Globus pallidus (tissue), 1 donor: ENCODE measurements at places on chromosomes 2 and 18.
A peak's percentile ranks its signal among the peaks of the same experiment; 100 is the strongest.

DNA sequence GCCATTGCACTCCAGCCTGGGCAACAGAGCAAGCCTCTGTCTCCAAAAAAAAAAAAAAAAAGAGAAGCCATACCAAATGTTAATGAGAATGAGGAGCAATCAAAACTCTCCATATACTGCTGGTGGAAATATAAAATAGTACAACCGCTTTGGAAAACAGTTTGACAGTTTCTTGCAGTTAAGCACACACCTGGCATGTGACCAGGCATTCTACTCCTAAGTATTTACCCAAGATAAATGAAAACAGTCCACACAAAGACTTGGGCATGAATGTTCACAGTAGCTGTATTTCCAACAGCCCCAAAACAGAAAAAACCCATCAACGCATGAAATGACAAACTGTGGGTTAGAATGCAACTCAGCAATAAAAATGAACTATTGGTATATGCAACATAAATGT, 76.0 kb upstream of the ST8SIA5 start:
- no peak for DNase-seq

GRCh38 chr2:237011206-237011795, 74.4 kb upstream of the COPS8 start:
- no peak for DNase-seq

- DNase-seq: no peak
Measured at GRCh38 chr18:79616651-79617510, 62.7 kb upstream of the CTDP1 start.

- DNase-seq: no peak
Measured at GRCh38 chr2:85735691-85736090, 18.1 kb upstream of the ATOH8 start.

DNA sequence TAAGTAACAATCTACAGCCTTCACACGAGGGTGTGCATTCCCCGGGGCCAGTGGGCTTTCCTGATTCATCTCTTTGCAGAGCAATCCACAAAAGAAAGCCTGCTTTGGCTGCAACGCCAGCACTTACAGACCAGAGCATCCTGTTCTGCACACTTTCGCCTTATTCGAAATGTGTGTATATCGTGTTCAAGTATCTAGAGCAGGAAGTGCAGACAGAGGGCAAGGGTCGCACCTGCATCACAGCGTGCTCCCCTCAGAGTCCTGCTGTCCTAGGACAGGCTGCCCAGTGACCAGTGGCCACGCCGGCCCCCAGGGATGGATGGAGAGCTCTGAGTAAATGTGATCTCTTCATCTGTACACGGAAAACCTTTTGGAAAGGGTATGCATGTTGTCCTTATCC, 264.3 kb downstream of the ZNF516 start:
- DNase-seq: no peak

DNA sequence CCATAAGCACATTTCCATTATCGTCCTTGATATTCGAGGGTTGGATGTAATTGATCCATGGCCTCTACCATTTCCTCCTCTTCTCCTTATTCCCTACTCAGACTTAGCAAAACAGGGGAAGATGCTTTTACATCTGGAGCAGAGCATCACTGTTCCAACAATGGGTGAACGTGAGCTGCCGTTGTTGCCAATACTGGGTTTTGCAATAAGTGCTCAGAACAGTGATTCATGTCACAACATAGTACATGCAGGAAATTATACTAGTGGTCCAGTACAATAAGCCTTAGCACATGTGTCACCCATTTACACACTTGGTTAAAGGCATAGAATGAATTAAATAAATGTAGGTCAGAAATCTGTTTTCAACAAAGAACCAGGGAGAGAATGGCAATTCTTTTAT, 112.4 kb downstream of the DCC start:
- no peak for DNase-seq

- DNase-seq: no peak
Measured at GRCh38 chr18:42364766-42365165, 409.7 kb downstream of the PIK3C3 start.

DNA sequence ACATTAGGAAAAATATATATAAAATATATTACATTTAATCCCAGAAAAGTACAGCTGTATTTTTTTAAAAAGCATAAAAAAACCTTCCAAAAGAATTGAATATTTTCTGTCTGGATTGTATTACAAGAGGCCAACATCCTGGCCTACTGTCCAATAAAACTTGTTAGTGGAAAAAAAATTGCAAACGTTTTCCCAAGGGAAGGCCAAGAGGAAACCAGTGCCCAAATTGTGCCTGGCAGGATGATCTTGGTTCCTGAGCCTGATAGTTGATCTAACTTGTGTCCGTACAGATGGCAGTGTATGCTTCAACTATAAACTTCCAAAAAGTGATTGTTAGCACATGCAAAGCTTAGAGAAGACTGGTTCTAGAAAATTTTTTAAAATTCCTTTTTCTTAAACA, 90.6 kb upstream of the LPIN2 start:
- DNase-seq: no peak

GRCh38 chr2:169828141-169828811, 1.0 kb downstream of the UBR3 start:
- peak; percentile 80 for DNase-seq

GRCh38 chr18:77851802-77852201, 602.2 kb downstream of the GALR1 start:
- DNase-seq: no peak

DNA sequence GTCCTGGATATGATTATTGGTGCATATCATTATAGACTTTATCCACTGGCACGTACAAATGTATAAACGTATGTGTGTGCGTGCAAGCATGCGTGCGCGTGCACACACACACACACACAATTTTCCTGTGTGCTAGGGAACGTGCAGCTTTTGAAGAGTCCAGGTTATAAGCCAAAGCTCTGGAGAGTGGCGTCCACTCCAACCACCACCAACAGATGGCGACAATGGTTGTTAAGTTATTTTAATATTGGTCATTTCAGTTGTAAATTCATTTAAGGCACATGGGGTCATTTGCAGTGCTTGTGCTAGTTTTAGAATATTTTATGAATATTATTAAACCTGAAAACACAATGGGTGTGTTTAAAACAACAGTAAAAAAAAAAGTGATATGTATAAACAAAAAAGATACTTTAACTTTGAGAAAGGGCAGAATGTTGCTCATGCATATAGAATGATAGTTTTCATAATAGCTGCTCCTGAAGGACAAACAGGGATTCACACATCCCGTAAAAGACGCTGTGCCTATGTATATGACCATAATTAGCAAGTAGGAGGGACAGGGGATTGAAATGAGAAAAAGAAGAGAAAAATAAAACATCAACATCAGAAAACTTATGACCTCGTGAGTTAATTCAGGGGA, 124.2 kb upstream of the ITGB6 start:
- no peak for DNase-seq

DNA sequence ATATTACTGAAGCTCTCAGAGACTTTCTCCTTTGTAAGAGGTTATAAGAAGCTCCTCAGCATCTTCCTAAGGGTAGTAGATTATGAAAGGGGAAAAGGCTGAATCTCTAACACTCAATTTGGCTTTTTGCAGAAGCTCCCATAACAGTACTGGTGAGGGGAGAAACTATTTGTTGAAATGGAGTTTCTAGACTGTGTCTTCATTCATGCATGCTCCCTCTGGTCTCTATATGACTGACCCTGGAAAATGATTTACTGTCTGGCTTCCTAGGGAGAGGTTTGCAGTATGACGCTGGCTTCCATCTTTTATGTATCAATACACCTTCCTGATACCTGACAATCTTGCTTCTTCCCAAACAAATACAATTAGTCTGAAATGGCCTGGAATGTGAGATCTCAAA, 63.9 kb downstream of the LDAH start:
- no peak for DNase-seq

DNA sequence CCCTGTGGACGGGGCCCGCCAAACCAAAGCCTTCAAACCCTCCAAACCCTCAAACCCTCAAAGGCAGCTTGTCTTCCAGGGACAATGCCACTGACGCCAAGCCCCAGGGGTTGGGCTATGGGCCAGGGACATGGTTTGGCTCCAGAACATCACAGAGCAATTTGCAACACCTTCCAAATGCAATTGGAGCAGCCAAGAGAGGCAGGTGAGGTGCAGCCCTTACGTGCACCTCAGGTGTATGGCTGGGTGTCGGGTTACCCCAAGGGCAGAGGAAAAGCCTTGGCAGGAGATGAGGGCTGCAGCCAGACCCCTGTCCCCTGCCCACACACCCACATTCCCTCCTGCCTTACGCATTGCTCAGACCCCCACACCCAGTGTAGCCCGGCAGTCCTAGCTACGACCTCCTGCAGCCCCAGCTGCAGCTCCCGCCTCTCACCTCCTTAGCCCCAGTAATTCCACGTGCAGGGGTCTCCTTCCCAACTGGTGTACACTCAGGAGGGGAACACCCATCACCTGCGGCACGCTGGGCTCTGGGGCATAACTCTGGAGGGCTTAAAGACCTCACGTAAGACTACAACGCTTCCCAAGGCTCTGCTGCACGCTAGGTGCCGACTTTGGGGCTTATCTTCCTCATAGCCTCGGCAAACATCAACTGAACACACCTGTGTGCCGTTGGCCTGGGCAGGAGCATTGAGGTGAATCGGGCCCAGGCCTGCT, 88.7 kb downstream of the TFCP2L1 start:
- DNase-seq: no peak

- DNase-seq: no peak
Measured at GRCh38 chr2:210429403-210430137, 47.0 kb downstream of the LANCL1 start.

- no peak for DNase-seq
Measured at GRCh38 chr2:97688062-97688827, 18.7 kb downstream of the C2orf92 start.

DNA sequence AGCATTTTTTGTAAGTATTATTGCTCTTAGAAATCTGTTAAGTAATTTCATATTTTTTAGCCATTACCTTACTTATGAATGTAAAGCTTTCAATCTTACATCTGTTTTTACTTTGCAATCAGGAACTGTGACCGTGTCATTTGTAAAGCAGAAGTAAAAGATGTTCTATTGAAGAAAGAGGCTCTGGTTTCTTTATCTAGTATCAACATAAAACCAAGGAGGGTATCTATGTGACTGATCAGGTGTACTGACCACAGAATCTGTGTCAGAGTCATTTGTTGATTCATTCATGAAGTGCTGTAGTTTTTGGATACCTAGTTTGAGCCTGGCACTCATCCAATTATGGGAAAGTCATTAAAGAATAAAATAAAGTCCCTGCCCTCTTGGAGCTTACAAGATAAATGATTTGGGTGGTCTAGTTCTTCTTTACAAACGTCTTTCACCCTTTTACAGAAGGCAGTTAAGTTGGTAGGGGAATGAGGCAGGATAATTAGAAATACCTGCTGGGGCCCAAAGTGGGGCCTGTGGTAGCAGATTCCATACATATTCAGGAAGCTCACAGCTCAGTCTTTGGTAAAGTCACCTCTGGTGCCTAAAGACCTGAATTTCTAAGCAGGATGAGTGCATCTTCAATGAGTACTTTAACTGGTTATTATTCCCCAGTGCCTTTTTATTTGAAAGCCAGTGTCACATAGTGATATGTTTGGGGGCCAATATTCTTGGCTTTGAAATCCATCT, 260.6 kb upstream of the NT5C1B start:
- no peak for DNase-seq

- DNase-seq: no peak
Measured at GRCh38 chr2:135657806-135658582, 83.7 kb upstream of the UBXN4 start.

DNA sequence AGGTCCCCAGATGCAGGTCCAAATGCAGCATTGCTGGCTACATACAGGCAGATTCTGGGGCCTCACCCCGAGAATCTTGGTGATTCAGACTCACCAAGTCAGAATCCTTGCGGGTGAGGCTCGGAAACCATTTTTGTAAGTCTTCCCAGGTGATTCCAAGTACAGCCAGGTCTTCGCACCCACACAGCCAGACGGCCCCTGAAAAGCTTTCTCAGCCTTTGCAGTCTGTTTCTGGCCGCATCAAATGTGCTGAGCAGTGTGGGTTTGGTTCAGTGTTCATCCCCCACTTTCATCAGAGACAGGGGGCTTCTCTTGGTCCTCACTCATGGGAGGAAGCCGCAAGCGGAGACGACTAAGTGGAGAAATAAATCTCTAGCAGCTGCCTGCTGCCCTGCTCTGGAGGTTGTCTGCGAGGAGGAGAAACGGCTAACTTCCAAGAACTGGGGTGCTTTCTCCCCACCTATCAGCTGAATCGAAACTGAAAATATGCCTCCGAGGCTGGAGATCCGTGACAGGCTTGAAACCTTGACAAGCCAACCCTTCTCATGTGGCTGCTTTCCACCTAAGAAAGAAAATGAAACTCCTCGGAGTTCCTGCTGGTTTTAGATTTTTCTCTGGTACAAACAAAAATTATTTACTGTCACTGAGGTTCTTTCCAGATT, 8.9 kb upstream of the TMEM185B start:
- DNase-seq: peak; percentile 23

- no peak for DNase-seq
Measured at GRCh38 chr2:197124639-197125390, 185.8 kb downstream of the ANKRD44 start.

- DNase-seq: peak; percentile 53
Measured at GRCh38 chr2:11710632-11711353, 35.6 kb upstream of the LPIN1 start.

- DNase-seq: peak; percentile 9
Measured at GRCh38 chr18:46622999-46623398, 34.0 kb downstream of the LOXHD1 start.

GRCh38 chr2:36650031-36650829, 46.3 kb upstream of the VIT start:
- DNase-seq: no peak

DNA sequence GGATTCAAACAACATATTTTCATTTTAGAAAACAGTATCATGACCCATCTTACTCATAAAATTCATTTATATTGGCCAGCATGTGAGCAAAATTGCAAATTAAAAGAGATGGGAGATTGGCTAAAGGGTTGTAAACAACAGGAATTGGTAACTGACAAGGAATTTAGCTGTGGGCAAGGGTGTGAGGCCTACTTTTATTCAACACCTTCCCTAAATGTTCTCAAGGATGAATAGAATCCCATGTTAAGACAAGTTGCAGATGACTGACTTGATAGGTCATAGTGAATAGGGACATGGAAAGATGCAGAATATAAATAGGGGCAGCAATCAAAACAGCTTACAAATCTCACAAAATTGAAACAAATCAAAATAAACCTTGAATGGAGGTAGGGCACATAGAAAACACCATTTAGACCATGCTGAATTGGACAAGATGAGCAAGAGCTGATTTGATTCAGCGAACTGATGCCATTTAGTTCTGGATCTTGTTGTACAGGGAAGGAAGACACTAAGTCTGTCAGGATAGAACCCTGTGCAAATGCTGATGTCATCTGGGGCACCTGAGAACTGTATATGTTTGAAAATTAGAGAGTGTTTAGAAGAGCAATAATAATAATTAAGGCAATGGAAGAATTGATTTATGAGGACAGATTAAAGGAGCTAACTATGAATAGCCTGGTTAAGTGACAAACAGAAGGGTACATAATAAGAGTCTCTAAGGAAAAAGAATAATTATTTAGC, 509.7 kb downstream of the ZEB2 start:
- DNase-seq: no peak
